ENCODE measurements at places on chromosomes 4 and X.

DNA sequence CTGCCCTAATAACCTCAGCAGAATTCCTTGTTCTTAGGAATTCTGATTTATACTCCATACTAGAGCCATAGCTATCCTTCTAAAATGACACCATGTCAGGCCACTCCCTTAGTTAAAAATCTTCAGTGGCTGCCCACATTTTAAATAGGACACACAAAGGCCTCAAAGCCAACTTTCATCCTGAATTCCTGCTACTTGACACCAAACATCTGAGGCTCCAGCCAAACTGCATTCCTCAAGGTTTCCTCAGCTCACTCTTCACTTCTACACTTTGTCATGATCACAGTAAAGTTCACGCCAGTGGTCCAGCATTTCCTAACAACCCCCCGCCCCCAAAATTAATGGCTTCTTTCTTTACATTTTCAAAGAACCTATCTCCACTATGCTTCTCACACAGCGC is 124.3 kb downstream of the ADGRA3 start:
- DNase-seq, result no peak

DNA sequence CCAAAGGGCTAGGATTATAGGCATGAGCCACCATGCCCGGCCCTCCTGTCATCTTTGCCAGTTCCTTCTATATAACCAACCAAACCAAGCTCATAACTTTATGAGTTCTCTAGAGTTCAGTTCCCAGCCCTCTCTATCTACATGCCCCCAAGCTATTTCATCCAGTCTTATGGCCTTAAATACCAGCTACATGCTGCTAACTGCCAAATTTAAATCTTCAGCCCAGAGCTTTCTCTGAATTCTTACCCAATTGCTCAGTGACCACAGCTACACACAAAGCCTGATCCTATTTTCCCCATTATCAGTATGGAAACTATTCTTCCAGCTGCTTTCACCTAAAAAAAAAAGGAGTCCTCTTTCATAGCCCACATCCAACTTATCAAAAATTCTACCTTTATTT is 23.1 kb downstream of the TMEM184C start:
- no peak for DNase-seq

DNA sequence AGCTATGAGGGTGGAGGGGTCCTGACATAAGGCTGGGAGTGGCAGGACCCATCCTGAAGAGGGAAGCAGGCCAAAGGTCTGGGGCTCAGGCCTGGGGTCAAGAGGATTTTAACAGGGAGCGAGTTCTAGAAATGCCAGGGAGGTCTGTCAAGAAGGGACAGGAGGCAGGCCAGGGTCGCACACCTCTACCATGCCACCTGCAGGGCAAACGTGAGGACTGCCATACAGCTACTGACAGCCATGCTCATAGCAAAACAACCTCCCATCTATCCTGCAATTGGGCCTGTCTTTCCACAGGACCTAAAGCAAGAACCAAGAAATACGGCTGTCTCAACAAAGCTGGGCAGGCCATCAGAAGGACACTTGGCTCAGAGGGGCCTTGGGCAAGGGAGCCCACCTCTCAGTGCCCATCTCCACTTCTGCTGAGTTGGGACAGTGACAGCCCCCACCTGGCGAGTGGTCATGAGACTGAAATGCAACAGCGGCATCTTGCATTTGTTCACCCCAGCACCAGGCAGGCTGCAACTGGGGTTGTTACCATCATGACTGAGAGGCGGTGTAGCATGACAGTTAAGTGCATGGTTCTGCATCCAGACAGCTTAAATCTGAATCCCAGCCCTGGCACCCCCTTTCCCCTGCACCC is 92.7 kb downstream of the WFS1 start:
- no peak for DNase-seq

DNA sequence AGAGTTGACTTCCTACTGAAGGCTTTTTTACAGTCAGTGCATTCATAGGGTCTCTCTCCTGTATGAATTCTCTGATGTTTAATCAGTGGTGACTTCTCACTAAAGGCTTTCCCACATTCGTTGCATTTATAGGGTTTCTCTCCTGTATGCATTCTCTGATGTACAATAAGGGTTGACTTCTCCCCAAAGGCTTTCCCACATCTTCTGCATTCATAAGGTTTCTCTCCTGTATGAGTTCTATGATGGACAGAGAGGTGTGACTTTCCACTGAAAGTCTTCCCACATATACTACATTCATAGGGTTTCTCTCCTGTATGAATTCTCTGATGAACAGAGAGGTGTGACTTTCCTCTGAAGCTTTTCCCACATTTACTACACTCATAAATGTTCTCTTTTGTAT is 45.2 kb downstream of the ZNF674 start:
- DNase-seq, result no peak

DNA sequence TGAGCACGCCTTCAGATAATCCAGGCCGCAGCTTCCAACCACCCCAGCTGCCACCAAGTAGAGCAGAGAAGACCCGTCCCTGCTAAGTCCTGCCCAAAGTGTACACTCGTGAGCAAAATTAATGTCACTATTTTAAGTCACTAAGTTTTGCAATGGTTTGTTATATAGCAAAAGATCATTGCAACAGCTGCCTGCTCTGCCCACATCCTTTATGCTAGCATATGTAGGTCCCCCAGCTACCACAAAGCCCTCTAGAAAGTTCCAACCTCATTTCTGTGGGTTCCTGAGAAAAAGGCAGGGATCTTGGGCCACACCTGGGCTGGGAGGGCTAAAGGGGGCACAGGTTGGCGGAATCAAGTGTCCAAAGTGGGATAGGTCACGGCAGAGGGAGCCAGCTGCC is 346.9 kb downstream of the BCOR start:
- no peak for DNase-seq

DNA sequence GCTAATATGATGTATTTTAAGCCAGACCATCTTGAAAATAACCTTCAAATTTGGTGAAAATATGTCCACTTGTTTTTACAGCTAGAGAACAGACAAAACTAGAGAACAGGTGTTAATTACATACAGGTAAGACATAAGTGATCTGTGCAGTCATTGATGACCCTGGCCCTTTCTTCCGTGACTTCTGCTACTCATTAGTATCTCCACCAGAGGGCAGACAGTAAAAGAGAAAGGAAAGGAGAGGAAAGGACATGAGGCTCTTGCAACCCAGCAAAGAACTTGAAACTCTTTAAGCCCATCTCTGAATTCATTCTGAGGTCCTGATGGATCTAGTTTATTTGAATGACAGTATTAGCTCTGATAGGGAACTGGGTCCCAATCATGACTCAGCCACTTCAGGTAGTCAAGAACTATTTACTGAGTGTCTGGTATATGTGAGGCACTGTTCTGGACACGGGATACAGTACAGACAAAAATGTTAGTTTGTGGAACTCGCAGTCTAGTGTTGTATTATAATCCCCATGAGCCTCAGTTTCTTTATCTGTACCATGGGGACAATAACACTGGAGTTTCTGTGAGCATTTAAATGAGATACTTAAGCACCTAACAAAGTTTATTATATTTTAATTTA is 121.0 kb upstream of the TEX13D start:
- no peak for DNase-seq

DNA sequence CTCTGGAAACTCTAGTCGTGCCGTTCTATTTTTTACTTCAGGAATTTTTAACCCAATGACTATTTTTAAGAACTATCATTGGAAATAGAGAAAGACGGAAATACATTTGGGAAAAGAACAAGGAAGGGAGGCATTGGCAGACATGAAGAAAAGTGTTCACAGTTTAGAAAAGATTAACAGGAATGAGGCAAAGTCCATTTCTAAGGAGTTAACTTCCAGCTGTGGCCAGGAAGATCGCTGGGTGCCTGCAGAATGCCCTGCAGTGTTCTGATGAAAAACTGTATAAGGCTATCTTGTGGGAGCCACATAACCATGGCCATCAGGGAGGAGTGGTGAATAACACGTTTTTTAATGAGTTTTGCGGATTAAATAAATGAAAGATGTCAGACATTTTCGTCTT is 150.6 kb upstream of the VCX3A start:
- DNase-seq, result no peak

Measured in NCI-H1092 (cell line).